ENCODE measurements at places on chromosomes 6 and 20.

GRCh38 chr6:44253307-44254101 is 3.8 kb downstream of the SLC35B2 start:
- peak; percentile 70 for DNase-seq

DNA sequence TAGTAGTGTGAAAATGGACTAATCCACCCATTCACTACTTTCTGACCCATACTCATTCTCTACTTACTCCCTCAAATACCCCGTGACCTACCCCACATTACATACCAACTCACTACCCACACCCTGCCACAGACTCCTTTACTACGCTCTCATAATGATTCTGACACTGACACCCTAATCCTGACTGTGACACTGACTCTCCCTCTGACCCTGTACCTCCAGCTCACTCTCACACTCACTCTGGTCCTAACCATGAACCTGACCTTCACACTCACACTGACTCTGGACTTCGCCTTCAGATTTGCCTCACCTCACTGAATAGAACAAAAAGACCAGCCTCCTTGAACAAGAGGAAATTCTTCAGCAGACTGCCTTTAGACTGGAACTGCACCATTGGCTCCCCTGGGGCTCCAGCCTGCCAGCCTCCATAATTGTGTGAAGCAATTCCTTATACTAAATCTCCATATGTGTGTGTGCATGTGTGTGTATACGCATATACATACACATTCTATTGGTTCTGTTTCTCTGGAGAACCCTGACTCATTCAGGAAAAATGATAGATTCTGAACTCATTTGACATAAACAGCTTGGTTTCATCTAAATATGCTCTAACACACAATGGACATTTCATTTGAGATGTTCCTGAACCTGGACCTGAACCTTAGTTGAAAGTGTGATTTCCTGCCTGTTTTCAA is 10.5 kb upstream of the ZNF343 start:
- DNase-seq = no peak

DNA sequence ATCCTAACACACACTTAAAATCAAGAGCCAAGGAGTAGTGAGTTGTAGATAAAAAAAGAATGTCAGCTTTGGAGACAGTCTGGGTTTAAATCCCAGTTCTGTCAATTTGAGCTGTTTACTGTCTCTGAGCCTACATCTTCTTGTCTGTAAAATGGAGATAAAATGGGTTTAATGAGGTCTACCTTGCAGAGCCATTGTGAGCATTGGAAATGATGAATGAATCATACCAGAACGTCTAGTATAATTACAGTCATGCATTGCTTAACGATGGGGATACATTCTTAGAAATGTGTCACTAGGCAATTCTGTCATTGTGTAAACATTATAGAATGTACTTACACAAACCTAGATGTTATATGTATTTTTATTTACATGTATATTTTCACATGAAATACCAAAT is 17.6 kb upstream of the SGK2 start:
- DNase-seq = no peak

DNA sequence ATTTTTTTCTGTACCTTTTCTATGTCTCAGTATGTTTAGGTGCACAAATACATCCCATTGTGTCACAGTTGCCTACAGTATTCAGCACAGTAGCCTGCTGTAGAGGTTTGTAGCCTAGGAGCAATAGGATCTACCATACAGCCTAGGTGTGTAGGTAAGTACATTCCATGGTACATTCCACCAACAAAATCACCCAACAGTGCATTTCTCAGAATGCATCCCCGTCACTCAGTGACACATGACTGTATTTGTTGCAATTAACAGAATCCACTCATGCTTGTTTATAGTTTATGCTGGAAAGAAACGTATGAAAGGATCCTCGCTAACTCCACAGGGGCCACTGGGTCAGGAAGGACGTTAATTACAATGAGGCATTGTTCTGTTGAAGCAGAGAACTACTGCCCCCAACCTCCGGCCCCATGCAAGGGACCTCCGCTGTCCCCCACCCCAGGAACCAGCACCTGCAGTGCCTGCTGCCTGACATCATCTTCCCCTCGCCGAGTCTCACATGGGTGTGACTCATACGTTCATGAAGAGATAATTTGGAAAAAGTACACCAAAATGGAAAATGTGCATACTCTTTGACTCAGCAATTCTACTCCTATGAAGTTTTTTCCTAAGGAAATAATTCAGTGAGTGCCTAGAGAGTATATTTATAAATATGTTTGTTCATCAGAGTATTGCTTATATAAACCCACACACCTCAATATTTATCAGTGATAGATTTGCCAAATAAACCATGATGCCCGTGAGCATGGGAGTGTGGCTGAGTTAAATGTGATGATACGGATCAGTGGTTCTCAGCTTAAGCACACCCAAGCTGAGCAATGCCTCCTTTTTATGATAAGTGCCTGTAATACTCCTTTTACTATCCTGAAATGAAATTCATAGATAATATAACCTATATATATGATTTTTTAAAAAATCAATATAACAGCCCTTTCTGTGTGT is 156.4 kb upstream of the ECI2 start:
- no peak for DNase-seq

DNA sequence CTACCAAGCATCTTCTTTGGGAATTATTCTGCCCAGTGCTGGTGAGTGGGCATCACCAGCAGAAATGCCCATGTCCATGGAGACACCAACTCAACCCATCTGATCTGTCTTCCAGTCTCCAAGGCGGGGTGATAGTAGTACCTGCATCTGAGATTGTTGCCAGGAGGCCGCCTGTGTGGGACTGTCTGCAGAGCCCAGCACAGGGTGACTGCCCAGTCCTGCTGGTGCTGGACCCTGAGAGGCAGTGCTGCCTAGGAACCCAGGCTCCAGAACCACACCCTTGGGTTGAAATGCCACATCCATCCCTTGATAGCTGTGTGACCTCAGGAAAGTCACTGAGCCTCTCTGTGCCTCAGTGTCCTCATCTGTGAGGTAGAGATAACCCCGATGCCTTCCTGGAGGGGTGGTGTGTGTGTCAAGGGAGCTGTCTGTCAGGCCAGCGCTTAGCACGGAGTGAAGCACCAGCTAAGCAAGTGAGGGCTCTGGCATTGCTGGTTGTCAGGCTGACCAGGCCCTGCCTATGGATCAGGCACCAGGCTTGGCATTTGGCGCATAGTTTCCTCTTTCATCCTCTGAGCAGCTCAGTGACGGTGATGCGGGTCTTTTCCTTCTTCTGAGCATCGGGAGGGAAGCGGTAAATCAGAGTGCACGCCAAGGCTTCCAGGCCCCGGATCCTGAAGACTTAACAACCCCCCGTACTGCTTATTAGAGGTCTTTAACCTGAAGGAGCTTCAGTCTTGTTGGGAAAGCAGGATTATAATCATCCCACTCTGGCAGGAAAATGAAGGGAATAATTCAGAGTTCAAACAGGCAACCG is 268.2 kb downstream of the CDH4 start:
- no peak for DNase-seq

- DNase-seq = no peak
These were observed 15.0 kb downstream of the DUSP22 start for GRCh38 chr6:307065-307814.

DNA sequence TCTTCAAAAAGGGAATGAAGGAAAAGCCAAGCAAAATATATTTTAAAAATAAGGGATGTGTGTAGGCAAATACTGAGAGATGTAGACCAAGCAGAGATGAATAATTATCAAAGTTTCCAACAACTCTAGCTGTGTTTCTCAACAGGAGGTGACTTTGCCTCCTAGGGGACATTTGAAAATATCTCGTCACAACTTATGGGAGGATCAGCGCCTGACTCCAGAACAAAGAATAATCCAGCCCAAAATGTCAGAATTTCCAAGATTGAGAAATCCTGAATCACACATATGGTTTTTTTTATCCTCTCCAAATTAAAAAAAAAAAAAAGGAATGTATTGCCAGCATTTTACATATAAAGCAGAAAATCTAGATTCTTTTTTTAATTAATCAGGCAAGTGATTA is 241.2 kb upstream of the ZFP64 start:
- no peak for DNase-seq

DNA sequence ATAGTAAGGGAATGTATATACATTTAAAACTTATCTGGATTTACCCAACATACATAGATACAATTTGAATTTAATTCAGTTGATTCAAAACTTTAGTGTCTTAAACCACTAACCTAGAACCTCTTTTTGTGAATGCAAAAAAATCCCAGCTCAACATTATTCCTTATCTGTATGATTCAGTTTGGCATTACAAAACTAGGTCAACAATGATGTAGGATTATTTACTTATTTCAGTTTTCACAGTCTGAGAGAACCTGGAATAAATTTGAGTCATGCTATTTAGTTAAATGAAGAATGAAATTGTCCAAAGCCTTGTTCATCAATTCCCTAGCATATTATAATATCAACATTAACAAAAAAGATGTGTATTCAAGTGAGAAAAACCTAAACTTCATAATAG is 7.4 kb upstream of the PLCB1 start:
- no peak for DNase-seq

DNA sequence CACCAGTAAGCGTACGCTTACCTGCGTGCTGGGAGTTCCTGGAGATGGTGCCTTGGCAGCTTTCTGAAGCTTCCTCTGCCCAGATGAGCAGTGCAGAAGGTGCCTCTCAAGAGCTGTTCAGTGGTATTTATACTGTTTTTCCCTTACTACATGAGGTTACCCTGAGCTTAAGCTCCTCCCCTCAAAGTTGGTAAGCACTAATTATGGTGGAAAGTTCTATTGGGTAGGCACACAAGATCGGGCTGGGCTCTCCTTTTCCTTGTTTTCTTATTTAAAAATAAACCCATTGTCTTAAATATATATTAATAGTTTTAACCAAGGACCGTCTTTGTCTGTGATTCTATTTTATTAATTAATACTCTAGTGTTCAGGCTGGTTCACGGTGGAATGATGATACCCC is at the start of gene COL10A1:
Gene COL10A1 (minus strand): TSS at position 101 of the 400 bp plus-strand sequence. CDS start 640 bp downstream, outside the sequence.
- no peak for DNase-seq

- no peak for DNase-seq
These were observed 61.6 kb downstream of the ABHD12 start for GRCh38 chr20:25328954-25329498.

DNA sequence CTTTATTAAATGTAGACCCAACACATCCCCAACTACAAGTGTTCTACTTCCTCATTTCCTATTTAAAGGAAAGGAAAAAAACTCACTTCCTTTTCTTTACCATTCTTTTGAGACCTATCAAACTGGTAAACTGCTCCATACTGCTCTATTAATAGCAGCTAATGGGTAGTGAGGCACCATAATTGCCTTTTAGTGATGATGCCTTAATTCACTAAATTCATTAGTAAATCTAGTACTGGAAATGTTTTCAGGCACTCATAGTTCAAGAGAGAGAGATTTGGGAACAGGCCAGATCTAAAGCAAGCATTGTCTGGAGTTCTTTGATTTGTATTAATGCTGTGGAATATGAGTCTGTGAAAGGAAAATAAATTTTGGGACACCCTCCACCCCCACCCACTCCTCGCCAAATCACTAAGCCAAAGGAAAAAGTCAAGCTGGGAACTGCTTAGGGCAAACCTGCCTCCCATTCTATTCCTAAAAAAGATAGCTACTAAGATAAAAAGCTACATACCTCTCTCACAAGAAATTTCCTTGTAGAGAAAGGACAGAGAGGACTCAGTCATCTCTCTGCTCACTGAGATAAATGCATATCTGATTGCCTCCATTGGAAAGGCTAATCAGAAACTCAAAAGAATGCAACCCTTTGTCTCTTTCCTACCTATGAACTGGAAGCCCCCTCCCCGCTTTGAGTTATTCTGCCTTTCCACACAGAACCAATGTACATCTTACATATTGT is 13.6 kb upstream of the IBTK start:
- DNase-seq = no peak

GRCh38 chr20:19851861-19852260 is 93.8 kb downstream of the RIN2 start:
- no peak for DNase-seq

DNA sequence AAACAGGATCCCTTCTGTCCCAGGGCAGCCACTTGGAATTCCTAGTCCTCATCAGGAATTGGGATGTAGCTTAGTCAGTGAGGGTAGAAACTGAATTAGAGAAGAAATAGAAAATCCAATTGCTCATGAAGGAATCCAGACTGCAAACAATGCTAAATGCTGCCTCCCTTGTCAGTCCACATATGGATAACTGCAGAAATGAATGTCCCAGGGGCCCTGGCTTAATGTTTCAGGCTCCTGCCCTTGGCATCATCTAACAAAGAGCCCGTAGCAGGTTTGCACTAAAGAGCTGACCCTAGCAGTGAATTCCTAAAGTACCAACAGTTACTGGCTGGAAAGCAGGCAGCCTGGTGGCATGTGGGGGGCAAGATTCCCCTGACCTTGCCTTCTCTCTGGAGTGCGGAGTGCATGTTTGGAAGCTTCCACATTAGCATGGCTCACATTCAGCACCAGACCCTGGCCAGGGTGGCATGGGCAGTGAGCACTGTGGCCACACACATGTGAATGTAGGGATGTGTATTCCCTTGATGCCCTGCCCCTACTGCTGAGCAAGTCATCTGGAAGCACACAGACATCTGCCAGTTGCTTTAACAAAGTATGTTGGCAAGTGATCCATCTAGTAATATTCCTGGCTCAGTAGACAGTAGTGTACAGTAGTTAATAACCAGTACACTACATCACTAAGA is 394.5 kb downstream of the CDC5L start:
- no peak for DNase-seq

GRCh38 chr6:13573669-13574110 is 711 bp upstream of the SIRT5 start:
- no peak for DNase-seq

GRCh38 chr6:73145690-73146089 is 79.6 kb downstream of the KHDC1L start:
- no peak for DNase-seq

DNA sequence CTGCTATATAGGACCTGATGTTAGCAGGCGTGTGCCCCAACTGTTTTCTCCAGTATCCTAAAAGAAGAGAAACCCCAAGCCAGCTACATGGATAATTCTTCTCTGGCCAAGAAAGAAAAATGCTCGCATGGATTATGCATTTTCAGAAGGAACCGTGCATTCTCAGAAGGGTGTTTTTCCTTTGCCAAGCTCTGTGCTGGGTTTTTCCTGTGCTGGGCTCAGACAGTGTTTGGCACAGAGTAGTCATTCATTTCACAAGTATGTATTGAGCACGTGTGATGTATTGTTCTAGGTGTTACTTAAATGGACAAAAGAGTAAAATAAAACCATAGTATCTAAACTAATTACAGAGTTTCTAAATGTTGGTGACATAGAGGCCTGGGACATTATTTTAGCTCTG is 62.7 kb upstream of the ZNF133 start:
- no peak for DNase-seq

GRCh38 chr6:18530201-18530600 is 143.1 kb downstream of the RNF144B start:
- DNase-seq = no peak

- no peak for DNase-seq
These were observed 11.5 kb upstream of the CDKN1A start for GRCh38 chr6:36666826-36667591.

GRCh38 chr6:41226752-41227151 is 1.4 kb upstream of the TREML4 start:
- no peak for DNase-seq

All from DND-41 (cell line).